ENCODE measurements at places on chromosomes 4 and X. TPM values are rescaled to one million over a fixed set of nuclear protein-coding genes. Genes with fewer than 3 reads are reported as not detected.
A peak's percentile ranks its signal among the peaks of the same experiment; 100 is the strongest.

DNA sequence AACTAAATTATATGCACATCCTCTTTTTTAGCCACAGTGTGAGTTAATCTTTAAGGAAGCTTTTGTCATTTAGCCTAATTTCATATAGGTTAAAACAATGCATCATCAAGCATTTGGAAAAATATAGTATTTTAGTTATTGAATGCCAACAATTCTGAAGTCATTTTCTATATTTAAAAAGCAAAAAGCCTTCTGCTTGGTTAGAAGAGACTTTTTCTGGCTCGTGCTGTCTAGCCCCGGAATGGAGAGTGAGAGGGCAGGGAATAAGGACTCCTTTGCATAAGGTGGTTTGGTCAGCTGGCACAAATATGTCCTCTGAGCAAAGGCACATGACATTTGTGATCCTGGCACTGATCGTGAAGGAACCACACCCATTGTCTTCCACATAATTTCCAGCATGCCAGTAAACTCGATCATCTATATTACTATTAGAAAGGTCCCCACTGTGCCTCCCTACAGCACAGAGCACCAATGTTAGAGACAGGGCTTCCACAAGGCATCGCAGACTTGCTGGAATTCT is 393.7 kb upstream of the INTU start:
- no peak overlapping the region for H3K4me3 ChIP-seq
- no peak overlapping the region for H3K27ac ChIP-seq
- DNase-seq: no peak

Gene TLL1
- 16.2 TPM for total RNA-seq

Gene NALF2
- 3.1 TPM for total RNA-seq

Gene NAP1L3
- total RNA-seq: not detected

DNA sequence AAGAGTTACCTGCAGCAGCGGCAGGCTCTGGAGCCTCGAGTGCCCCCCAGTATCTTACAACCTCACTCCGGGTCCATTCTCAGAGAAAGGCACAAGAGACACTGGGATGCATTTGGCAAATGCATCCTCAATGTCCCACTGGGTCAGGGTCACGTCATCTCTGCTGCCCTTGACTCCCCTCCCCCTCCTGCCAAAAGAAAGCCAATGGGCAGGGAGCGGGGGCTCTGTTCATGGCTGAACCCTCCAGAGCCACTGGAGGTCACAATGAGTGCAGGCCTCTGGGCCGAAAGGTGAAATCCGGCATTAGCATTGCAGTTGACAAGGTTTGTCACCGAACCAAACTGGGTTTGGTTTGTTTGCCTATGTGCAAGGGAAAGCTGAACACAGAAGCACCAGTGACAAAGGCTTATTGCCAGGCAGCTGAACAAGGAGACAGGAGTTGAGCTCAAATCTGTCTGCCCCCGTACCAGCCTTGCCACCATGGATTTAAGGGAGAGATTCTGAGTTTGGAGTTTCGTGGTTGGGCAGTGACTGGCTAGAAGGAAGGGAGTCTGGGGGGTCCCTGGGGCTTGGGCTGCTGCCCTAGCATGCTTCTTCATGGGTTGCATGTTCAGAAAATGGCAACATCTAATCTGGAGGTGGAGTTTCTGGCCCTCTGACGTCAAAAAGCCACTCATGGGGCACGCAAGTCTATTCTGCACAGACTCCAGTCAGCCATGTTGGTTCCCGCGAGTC is 64.3 kb downstream of the HTRA3 start:
- no peaks in the 10 kb centered on the region for H3K36me3 ChIP-seq
- no peaks in the 10 kb centered on the region for H3K27me3 ChIP-seq
- H3K4me3 ChIP-seq: no peak overlapping the region
- no peak for DNase-seq
- H3K27ac ChIP-seq: no peak overlapping the region

DNA sequence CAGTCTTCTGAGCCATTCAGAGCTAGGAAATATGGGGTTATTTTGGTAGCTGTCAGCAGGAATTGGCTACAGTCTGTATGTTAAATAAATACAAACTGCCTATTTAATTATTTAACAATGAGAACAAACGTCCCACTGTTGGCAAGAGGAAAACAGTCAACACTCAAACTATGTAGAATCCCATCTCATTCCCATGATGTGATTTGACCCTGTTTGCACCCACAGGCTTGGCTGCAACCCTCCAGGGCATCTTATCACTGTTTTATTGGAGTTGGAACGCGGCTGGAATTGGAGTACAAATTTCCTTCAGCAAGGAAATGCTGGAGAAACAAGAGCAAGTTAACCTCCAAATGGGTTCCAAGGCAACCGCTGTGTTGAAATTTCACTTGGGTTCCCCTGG is 124.0 kb downstream of the KIT start:
- H3K4me1 ChIP-seq: no peaks in the 10 kb centered on the region
- no peaks in the 10 kb centered on the region for H3K36me3 ChIP-seq
- H3K27me3 ChIP-seq: no peaks in the 10 kb centered on the region
- DNase-seq: no peak
- H3K27ac ChIP-seq: no peak overlapping the region

Gene UGT2B10
- total RNA-seq: 0.37 TPM

- no peak overlapping the region for H3K27ac ChIP-seq
- H3K36me3 ChIP-seq: no peaks in the 10 kb centered on the region
- H3K4me1 ChIP-seq: no peaks in the 10 kb centered on the region
- H3K27me3 ChIP-seq: no peaks in the 10 kb centered on the region
These were observed 32.1 kb upstream of the CLCN4 start for GRCh38 chrX:10124506-10125247.

DNA sequence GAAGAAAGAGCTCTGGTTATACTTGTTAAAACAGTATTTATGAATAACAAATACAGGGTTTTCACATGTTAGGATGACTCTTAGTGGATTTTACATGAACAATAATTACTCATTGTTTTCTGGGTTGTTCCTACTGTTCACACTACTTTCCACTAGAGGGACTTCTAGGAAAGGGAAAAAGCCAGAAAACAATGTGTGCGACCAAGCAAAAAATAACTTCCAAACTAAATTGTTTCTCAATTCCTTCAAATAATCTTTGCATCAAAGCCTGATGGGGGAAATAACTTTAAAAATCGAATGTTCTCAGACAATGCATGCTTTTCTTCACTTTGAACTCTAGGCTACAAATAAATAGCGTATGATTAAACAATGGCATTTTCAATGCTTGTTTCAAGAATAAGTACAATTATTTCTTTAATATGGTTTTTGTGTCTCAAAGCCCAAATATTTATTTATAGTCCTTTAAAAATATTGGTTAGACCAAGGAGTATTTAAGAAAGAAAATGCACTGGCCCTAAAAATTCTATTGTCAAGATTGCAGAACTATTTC is 72.1 kb upstream of the ETNPPL start:
- H3K27ac ChIP-seq: no peak overlapping the region
- H3K4me3 ChIP-seq: no peak overlapping the region
- H3K27me3 ChIP-seq: no peaks in the 10 kb centered on the region
- DNase-seq: no peak
- no peaks in the 10 kb centered on the region for H3K4me1 ChIP-seq

DNA sequence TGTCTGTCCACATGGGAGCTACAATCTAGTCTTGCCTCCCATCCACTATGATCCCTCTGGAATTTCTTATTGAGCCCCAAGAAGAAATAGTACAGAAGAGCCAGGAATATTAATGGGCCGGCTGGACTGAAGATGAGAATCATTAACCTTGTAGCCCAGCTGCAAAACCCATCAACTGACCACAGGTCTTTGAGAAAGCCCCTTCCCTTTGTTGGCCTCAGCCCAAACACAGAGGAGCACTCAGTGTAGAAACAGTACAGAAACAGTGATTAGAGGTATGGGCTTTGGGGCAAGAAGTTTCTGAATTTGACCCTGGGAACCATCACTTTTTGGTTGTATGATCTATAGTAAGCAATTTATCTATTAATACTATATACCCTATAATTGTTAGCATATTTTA is 76.8 kb upstream of the RAB40AL start:
- H3K27me3 ChIP-seq: no peaks in the 10 kb centered on the region
- H3K27ac ChIP-seq: no peak overlapping the region
- H3K4me1 ChIP-seq: no peaks in the 10 kb centered on the region
- DNase-seq: no peak
- H3K4me3 ChIP-seq: no peak overlapping the region

DNA sequence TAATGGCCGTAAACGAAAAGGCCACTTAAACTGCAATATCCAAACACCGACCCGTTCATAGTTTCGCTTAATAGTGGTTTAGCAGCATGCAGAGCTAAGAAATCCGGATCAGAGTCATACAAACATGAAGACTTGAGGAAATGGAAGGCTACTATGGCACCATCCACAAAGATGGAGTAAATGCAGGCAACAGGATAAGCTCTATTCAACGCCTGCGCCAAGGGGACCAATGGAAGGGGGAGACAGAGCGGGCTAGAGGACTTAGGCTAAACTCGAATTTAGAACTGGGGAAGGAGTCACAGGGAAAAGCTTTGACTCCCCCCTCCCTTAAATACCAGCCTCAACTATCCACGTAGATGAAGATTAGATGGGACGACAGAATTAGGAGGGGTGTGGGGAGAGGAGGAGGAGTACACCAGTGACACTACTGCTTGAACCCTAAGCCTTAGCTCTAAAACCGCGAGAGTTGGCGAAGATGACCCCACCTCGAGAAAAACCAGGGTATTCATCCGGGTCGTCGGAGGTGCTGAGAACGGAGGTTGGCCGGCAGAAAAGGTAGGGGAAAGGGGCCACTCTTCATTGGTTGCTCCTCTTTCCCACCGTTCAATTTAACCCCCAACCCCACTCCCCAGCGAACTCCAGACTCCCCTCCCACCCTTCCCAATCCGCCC is 3.5 kb downstream of the HUWE1 start:
- peaks cover 1% of the 10 kb centered on the region for H3K36me3 ChIP-seq
- H3K4me3 ChIP-seq: peak overlapping the region; percentile 81
- peak overlapping the region; percentile 91 for H3K27ac ChIP-seq
- H3K27me3 ChIP-seq: no peaks in the 10 kb centered on the region

Gene IL2
- not detected for total RNA-seq

GRCh38 chrX:151153086-151153485 is 23.3 kb upstream of the GPR50 start:
- DNase-seq: peak; percentile 19
- no peak overlapping the region for H3K4me3 ChIP-seq
- H3K36me3 ChIP-seq: no peaks in the 10 kb centered on the region
- H3K4me1 ChIP-seq: no peaks in the 10 kb centered on the region
- H3K27ac ChIP-seq: no peak overlapping the region
- no peaks in the 10 kb centered on the region for H3K27me3 ChIP-seq

All from Caco-2 (cell line).